ENCODE measurements at places on chromosomes 13 and 19. TPM values are rescaled to one million over a fixed set of nuclear protein-coding genes. Genes with fewer than 3 reads are reported as not detected.

Gene WIZ
- total RNA-seq: 6.2 TPM

Gene RNF225
- not detected for total RNA-seq

Gene SEMA6B
- 0.11 TPM for total RNA-seq

Gene LYPD5
- total RNA-seq: not detected

Gene CYP2A7
- total RNA-seq: not detected

Gene KLHL26
- 4.6 TPM for total RNA-seq

Gene KLK3
- not detected for total RNA-seq

Gene COL5A3
- 4.8 TPM for total RNA-seq

Gene ARRDC5
- total RNA-seq: not detected

Gene CNN2
- total RNA-seq: 210 TPM

Gene SULT2A1
- total RNA-seq: not detected

Gene C19orf44
- total RNA-seq: 4.0 TPM

Gene YJEFN3
- total RNA-seq: 1.2 TPM

Gene FAM124A
- 2.2 TPM for total RNA-seq

Gene ZIC2
- not detected for total RNA-seq

Gene FAM83E
- 0.77 TPM for total RNA-seq

Gene C19orf67
- not detected for total RNA-seq

Gene ZNF724
- total RNA-seq: 11.6 TPM

Gene SYNE4
- not detected for total RNA-seq

Gene HIF3A
- 8.7 TPM for total RNA-seq

Gene GNA15
- total RNA-seq: 0.11 TPM

Gene OR7A5
- not detected for total RNA-seq

Gene PRR20C
- not detected for total RNA-seq

Gene GRIK5
- 0.44 TPM for total RNA-seq

Gene ZNF211
- 6.7 TPM for total RNA-seq

Gene CEACAM7
- total RNA-seq: not detected

Gene CGB7
- 0.22 TPM for total RNA-seq

Gene FXYD1
- 0.33 TPM for total RNA-seq

Gene ZNF534
- total RNA-seq: not detected

Gene SOX1
- not detected for total RNA-seq

Gene DCT
- 0.12 TPM for total RNA-seq

Gene KIR3DL1
- not detected for total RNA-seq

Gene SNRPA
- 39.5 TPM for total RNA-seq

Gene ACP7
- 0.87 TPM for total RNA-seq

Gene GJA3
- 0.44 TPM for total RNA-seq

Gene SLC8A2
- under 0.01 TPM for total RNA-seq

Gene FFAR3
- not detected for total RNA-seq

Gene CADM4
- 1.2 TPM for total RNA-seq

Gene NLRP4
- not detected for total RNA-seq

Gene CYP4F8
- total RNA-seq: not detected

Gene FUZ
- 19.0 TPM for total RNA-seq

Gene PODNL1
- total RNA-seq: under 0.01 TPM

Gene KANK3
- total RNA-seq: 0.33 TPM

Gene PEX11G
- 3.2 TPM for total RNA-seq

Gene ZNF528
- 24.2 TPM for total RNA-seq

Gene LIG1
- total RNA-seq: 19.1 TPM

Gene PEAK3
- total RNA-seq: not detected

Gene ATP8A2
- 0.22 TPM for total RNA-seq

Gene RASGRP4
- total RNA-seq: not detected

Gene CEACAM3
- total RNA-seq: not detected

Gene DCLK1
- 6.9 TPM for total RNA-seq

Gene USPL1
- total RNA-seq: 19.6 TPM

Gene SLC7A10
- not detected for total RNA-seq

Gene SHD
- not detected for total RNA-seq
